ENCODE measurements at places on chromosomes 16 and 17. TPM values are rescaled to one million over a fixed set of nuclear protein-coding genes. Genes with fewer than 3 reads are reported as not detected.
A peak's percentile ranks its signal among the peaks of the same experiment; 100 is the strongest.

DNA sequence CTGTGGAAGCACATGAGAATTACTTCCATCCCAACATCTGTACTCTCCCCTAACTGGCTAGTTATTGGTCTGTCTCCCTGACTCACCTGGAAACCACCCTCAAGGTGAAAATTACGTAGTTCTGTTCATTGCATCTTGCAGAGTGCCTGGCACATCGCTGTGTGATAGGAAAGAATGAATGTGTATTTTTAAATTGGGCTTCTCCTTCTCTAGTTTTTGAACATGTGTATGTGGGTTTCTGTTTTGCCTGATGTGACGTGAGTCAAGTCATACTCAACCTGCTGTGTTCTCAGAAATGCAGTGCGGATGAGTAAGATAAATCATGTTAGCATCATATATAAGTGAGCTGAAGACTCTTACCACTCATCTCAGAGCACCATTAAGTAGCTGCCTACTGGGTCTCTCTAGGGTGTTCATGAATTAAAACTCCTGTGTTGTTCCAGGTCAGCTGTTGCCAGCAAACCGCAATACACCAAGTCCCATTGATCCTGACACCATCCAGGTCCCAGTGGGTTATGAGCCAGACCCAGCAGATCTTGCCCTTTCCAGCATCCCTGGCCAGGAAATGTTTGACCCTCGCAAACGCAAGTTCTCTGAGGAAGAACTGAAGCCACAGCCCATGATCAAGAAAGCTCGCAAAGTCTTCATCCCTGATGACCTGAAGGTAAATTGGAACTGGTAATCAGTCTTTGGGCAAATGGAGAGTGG lies 50.2 kb downstream of the HLF start:
- no peak overlapping the region for H3K4me3 ChIP-seq
- no peak overlapping the region for H3K27ac ChIP-seq
- DNase-seq: peak; percentile 6

GRCh38 chr16:48542020-48542473 lies 67.9 kb downstream of the N4BP1 start:
- H3K4me1 ChIP-seq: peaks cover 9% of the 10 kb centered on the region
- H3K4me3 ChIP-seq: no peak overlapping the region
- H3K27me3 ChIP-seq: no peaks in the 10 kb centered on the region
- DNase-seq: no peak

DNA sequence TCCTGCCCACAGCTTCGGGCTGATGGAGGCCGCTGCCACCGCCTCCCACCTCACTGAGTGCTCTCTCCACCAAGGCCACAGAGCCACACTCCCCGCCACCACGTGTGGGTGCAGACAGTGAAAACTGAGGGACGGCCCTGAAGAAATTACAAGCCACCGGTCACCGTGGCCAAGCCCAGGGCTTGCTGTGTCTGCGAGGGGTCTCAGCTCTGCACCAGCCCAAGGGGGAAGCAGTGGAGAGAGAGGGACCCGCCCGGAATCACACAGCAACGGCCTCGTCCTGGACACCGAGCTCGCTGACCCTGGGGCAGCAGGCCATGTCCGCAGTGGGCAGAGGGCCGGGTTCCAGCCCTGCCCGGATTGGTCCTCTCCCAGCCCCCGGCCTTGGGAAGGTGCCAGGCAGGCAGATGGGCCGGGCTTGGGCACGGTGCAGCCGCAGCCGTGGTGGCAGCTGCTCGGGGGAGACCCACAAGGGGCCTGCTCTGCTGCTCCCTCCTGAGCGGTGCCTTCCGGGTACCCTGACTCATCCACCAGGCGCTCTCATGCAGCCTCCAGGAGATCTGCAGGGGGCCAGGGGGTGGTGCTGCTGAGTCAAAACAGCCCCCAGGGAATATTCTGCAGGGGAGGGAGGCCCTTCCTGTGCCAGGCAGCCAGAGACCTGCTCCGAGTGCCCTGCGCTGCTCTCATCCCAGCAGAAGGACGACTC lies 52.0 kb downstream of the CBFA2T3 start:
- H3K27ac ChIP-seq: no peak overlapping the region
- DNase-seq: no peak
- H3K36me3 ChIP-seq: no peaks in the 10 kb centered on the region
- peaks cover 8% of the 10 kb centered on the region for H3K4me1 ChIP-seq
- H3K27me3 ChIP-seq: peaks cover 2% of the 10 kb centered on the region
- H3K4me3 ChIP-seq: no peak overlapping the region

DNA sequence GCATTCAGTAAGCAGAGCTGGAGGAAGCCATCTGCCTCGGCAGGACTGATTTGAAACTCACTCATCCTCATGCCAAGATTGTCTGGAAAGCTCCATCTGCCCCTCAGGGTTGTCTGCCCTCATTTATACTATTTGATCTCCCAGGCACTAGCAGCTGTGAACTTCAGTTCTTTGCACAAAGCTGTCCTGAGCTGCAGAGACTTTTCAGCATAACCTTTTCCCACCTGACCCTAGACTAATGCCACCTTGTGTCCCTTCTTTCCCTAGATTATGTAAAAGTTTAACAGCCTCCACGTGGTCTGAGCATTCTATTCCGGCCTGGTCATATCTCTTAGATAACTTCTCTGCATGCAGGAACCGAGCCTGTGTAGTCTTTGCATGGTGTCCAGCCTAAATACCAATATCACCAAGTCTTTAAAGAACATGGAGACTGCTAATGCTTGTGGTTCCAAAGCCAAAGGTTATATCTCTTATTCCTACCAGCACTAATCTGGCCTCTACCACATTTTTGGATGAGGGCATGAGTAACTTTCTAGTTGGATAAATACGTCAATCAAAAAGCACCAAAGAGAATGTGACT lies 29.1 kb downstream of the STAT5A start:
- peaks cover 61% of the 10 kb centered on the region for H3K36me3 ChIP-seq
- H3K4me3 ChIP-seq: no peak overlapping the region
- H3K4me1 ChIP-seq: peaks cover 79% of the 10 kb centered on the region
- no peak for DNase-seq
- H3K27me3 ChIP-seq: no peaks in the 10 kb centered on the region
- H3K27ac ChIP-seq: no peak overlapping the region

DNA sequence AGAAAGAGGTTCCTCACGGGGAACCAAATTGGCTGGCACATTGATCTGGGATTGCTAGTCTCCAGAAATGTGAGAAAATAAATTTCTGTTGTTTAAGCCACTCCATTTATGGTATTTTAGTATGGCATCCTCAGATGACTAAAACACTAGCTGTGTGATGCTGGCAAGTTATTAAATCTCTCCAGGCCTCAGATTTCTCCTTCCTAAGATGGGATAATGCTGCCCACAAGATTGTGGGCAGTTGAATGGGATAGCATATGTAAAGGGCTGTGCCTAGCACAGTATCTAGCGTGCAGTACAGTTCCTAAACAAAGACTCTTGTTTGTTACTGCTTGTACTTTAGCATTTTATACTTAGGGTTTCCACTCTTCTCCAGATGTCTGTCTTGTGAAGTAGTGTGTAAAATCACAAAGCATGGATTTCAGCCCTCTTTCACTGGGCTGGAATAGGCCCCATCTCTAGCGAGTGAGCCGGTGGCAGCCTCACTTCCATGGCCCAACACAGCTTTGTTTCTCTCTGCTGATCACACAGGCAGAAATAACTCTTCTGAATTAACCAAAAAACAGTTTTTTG lies 38.2 kb upstream of the PHAF1 start:
- no peak for DNase-seq
- no peak overlapping the region for H3K4me3 ChIP-seq
- no peaks in the 10 kb centered on the region for H3K27me3 ChIP-seq
- no peak overlapping the region for H3K27ac ChIP-seq

RAC3 gene
- total RNA-seq: 12.2 TPM

USH1G gene
- not detected for total RNA-seq
